NCI-H2171 treated with DMSO at 0.1 percent for 48 hours (cell line): ENCODE measurements at places on chromosomes 13 and 19.

- peak; percentile 48 for DNase-seq
These were observed 285.8 kb upstream of the PCDH9 start for GRCh38 chr13:67515895-67516294.

- DNase-seq, result no peak
These were observed 302.8 kb downstream of the TEX29 start for GRCh38 chr13:111623208-111623607.

GRCh38 chr13:100364591-100364990 is 224.0 kb downstream of the GGACT start:
- DNase-seq, result no peak

DNA sequence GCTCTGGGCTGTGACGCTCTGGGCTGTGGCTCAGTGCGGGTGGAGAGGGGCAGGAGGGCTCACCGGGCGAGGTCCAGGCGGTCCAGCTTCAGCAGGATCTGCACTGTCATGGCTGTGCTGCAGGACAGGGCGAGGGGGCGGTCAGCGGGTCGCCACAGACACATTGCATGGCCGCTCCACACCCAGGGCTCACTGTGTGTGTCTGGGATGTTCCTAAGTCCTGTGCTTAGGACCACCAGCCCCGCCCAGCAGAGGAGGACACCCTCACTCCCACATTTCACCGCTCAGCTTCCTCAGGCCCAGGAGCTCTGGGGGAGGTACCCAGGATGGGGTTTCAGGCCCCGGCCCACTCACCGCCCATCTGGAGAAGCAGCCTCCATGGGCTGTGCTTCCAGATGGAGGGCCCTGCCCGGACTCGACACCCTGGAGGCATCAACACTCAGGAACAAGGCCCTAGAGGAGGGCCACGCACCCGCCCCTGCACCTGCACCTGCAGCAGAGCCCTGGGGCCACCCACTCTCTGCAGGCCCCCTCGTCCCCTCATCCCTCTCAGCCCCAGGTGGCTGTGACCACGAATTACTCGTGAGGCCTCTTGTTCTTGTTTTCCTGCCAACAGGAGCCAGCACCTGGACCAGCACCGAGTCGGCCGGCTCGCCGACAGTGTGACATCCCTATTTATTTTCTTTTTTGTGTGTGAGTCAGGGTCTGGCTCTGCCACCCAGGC is 9.7 kb upstream of the CERS1 start:
- no peak for DNase-seq

- DNase-seq, result no peak
These were observed 5.7 kb downstream of the R3HDM4 start for GRCh38 chr19:907183-907853.

- peak; percentile 36 for DNase-seq
These were observed 1.7 kb downstream of the GNG7 start for GRCh38 chr19:2700660-2701360.

DNA sequence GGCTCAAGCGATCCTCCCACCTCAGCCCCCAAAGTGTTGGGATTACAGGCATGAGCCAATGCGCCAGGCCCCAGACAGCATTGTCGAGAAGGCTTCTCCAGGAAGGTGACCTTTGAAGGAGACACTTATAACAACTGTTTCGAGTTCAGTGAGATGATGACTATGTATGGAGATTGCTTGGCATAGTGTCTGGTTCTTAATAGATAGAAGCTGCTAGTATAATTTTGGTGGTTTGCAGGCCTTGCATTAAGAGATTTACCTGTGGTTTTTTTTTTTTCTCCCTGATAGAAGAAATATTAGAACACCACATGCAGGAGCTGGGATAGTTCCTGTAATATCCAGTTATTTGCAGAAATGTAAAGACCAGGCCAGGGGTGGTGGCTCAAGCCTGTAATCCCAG is 3.7 kb downstream of the MARCHF2 start:
- DNase-seq, result no peak

GRCh38 chr19:41577833-41578232 is 1.9 kb downstream of the CEACAM21 start:
- no peak for DNase-seq

DNA sequence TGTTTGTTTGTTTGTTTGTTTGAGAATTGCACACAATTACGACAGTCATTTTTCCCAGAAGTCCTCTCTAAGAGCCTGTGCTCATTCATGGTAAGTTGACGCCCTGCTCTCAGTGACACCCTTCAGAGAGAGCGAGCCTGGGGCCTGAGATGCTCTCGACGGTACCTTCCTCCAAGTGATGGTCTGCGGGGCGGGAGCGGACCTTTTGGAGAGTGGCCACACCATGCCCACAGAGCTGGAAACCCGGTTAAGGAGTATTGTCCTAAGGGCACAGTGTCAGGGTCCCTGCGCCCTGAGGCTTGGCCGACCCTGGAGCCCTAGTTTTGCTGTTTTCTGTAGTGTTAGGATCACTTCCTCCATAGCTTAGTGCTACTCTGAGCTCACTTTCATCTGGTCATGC is 3.6 kb downstream of the POP4 start:
- DNase-seq, result no peak

DNA sequence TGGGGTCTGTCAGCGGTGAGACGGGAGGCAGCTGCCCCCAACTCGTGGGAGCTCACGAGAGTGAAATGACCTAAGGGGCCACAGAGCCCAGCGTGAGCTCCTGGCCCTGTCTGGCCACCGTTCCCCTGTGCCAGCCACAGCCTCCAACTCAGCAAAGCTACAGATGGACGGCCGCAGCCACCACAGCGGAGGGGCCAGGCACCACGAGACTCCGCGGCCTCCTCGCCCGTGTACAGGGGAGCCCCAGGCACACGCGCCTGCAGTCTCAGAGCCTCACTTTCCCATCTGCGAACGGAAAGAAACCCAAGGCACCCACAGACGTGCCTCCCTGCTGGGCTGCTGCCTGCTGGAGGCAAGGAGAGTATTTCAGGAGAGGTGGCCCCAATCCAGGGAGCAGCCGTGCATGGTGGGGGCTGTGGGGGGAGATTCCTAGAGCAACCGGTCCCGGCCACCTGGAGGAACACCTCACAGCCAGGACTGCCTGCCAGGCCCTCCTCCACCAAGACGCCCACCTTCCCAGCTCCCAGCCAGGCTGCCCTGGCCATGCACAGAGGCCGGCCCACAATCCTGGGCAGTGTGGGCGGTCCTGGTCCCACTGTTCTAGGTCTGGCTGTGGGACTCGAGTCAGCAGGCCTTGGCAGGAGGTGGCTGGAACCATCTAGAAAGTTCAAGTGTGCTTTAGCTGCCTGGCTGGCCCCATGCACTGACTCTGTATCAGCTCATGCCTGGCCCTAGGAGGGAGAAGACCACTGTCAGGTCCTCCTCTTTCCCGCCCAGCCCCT is 1.9 kb downstream of the MKNK2 start:
- no peak for DNase-seq

GRCh38 chr13:25571237-25571636 is 199.5 kb downstream of the ATP8A2 start:
- DNase-seq, result no peak

DNA sequence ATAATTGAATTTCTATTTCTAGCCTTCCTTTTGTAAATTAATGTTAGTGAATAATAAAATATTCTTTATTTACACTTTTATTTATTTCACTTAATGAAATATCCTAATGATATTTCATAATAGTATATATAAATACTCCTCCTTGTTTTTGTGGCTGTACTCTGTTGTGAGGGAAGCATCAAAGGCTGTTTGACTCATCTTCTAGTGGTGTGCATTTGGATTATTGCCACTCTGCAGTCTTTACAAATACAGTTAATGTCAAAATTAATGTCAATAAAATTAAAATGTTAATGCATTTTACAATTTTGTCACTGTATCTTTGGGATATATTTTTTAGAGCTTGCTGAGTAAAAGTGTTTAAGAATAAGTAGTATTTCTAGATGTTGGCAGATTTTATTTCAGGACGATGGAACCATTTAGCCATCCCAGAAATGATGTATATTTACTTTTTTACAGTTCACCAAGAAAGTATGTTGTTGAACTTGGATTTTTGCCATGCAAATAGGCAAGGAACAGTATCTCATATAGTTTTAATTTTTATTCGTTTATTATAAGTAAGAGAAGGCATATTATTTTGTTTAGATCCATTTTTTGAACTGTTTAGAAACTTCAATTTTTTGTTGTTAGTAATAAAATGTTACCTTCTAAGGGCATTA is 281.2 kb upstream of the SLITRK6 start:
- DNase-seq, result no peak

- DNase-seq, result no peak
These were observed 36.4 kb upstream of the STARD13 start for GRCh38 chr13:33321686-33322542.

- DNase-seq, result no peak
These were observed 15.5 kb downstream of the KLF2 start for GRCh38 chr19:16340092-16340491.

DNA sequence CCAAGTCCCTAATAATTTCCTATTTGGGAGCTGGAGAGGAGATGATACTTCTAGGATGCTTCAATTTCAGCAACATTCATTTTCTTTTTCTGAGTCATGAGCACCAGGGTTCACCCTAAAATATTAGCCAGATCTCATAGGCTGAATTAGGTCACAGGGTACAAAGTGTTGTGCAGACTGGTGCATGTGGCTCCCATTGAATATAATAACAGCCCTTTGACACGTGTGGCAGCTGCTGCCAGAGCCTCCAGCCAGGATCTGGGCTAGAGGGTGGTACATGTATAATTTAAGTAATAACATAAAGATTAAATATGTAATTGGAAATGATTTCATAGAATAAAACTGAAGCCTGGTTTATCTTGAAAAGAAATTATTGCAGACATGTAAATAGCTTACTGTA is 244.9 kb downstream of the ATP8A2 start:
- no peak for DNase-seq

DNA sequence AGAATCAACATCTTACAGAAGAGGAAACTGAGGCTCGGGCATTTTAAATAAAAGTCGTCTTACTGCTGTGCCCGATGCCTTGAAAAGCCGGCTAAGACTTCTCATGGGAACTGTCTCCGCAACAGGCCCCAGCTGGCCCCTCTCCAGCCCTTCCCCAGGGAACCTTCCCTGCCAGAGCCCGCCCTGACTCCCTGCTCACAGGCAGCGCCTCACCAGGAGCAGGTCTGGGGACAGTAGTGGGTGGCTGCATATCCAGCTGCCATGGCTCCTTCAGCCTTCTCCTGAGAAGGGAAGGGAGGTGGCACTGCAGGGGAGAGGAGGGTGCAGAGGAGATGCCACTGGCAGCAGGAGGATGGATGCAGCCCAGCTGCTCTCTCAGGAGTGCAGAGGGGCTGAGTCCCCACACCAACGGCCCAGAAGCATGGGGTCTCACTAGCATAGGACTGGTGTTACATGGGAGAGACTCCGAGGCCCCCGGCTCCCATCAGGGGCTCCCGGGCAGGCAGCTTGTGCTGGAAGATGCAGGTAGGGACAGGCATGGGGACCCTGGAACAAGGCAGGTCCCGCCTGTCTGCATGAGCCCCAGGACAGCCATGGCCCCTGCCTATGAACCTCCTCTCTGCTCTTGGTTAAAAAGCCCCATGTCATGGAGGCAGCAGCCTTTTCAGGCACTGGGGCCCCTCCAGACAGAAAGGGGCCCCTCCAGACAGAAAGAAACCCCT is 216.4 kb upstream of the SGCG start:
- DNase-seq, result peak; percentile 12

- no peak for DNase-seq
These were observed 12.4 kb downstream of the PRR36 start for GRCh38 chr19:7861619-7862412.

DNA sequence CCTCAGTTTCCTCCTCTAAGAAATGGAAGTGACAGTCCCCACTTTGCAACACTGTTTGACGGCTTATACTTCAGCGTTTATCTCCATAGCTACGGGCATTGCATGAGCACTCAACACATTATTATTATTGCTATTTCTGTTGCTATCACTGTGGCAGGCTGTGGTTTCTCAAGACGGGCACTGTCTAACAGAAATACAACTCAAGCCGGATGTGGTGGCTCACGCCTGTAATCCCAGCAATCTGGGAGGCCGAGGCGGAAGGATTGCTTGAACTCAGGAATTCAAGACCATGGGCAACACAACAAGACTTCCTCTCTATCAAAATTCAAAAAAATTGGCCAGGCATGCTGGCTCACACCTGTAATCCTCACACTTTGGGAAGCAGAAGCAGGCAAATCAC is 4.9 kb upstream of the ZSWIM4 start:
- DNase-seq, result no peak
